GOT3 (cell line): ENCODE measurements at places on chromosomes 16 and 17.

DNA sequence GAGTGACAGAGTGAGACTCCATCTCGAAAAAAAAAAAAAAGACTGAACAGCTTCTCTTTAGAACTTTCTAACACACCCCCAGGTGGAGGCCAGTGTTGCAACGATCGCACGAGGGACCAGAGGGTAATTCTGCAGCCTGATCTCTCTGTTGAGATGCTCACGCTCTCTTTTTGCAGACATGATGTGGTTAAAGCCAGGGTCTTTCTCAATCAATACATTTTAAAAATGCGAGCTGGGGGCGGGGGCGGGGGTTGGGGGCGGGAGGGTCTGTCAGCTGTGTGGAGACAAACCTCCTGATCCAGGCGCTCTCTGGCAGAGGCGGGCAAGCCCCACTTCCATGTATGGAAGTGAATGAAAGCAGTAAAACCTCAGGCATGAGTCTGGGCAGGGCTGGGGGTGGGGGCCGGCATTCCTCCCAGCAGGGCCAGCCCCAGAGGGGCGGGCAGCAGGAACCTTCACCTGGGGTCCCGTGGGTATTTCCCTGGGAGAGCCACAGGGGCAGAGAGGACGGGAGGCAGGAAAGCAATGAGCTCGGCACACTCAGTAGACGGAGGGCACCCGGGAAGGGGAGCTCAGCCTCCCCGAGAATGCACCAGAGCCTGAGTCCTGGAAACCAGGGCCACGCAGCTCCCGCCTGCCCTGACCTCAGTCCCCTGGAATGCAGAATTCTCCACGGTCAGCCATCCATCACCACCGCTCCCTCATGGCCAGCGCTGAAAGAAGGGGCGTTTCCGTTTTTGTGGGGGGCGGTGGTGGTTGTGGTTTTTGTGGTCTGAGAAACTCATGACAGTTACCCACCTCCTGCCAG is 28.0 kb downstream of the NXN start:
- peak; percentile 65 for DNase-seq

DNA sequence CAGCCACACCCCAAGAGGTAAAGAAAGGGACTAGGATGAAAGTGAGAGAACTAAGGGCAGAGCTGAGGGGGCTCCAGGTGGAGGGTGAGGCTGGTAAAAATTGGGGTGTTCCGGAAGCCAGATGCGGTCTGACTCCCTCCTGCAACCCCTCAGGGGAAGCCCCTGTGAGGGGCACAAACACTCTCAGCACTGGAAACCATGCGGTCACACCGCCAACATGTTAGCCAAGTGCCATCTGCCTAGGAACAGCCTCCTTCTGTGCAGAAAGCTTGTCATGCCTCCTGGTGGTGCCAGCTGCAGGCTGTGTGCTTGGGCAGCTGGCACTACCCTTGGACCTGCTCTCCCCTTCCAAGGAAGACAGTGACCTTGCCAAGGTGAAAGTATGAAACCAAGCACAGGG is 83.5 kb upstream of the RPL38 start:
- DNase-seq = no peak

DNA sequence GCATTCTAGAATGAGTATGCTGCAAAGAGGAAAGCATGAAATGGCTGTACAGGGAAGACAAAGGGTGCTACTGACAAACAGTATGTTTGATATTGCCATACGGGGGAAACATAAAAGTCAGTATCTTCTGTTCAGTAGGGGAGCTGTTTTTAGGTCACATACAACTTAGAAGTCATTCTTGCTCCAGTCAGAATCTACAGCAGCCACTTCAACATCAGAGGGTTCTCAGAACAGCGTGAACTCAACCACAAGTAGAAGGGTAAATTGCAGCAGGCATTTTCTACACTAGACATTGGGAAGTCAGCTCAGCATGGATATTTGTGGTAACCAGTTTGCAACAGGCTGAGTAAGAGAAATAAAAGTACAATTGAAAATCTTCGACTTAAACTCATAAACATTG is 1241.8 kb upstream of the GOT2 start:
- DNase-seq = no peak

GRCh38 chr17:80002690-80003490 is 32.8 kb downstream of the TBC1D16 start:
- no peak for DNase-seq

DNA sequence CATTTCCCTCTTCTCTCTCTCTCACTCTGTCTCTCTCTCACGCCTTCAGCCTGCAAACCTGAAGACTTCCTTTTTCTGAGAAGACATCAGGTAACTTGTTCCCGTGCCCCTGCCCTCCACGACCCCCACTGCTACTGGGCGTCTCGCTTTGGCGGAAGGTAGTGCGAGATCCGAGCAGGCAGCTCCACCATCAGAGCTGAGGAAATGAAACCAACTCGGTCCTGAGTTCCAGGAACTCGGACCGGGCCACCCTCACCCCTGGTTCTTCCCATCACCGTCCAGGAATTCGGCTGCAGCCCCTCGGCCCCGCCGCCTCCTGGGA is 585 bp downstream of the MLKL start:
- DNase-seq = no peak

GRCh38 chr16:24534620-24535019 is 4.7 kb upstream of the RBBP6 start:
- DNase-seq = no peak

GRCh38 chr17:14940108-14940937 is 324.8 kb downstream of the PMP22 start:
- no peak for DNase-seq

GRCh38 chr17:76025294-76025693 is 1.8 kb downstream of the EVPL start:
- DNase-seq = no peak

DNA sequence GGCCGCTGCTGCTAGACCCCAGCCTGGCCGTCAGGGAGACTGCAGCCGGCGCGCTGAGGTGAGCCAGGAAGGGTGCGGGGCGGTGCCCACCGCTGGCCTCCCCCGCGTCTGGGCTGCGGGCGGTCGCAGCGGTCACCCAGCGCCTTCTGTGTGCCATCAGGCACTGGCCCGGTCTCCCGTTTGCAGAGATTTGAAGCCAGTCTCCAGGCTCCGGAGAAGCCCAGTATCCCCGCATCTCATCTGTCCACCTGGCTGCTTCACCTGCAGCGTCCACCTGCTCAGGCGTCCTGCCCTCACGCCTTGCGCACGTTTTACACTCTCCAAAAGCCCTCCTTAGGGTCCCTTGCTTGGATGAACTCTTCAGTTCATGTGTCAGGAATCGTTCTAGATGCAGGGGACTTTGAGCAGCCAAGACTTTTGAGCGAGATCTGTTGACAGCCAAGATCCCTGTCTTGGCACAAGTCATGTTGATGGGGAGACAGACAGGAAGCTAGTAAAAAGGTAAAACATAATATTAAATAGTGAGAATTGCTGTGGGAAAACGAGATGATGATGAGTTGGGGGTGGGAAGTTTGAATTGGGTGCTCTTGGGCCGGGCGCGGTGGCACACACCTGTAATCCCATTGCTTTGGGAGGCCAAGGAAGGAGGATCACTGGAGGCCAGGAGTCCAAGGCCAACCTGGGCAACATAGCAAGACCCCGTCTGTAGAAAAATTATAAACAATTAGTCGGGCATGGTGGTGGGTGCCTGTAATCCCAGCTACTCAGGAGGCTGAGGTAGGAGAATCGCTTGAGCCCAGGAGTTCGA is 916 bp downstream of the HEATR3 start:
- no peak for DNase-seq

GRCh38 chr16:77298418-77299360 is 99.5 kb downstream of the SYCE1L start:
- no peak for DNase-seq

DNA sequence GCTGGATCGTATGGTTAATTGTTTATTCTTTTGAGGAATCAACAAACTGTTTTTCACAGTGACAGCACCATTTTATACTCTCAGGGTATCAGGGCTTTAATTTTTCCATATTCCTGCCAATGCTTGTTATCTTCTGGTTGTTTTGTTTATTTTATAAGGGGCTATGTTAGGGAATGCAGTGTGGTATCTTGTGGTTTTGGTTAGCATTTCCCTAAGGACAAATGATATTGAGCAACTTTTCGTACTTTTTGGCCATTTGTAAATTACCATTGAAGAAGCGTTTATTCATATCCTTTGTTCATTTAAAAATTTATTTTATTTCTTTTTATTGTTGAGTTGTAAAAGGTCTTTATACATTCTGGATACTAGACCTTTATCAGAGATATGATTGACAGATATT is 322.0 kb upstream of the SALL1 start:
- DNase-seq = no peak

DNA sequence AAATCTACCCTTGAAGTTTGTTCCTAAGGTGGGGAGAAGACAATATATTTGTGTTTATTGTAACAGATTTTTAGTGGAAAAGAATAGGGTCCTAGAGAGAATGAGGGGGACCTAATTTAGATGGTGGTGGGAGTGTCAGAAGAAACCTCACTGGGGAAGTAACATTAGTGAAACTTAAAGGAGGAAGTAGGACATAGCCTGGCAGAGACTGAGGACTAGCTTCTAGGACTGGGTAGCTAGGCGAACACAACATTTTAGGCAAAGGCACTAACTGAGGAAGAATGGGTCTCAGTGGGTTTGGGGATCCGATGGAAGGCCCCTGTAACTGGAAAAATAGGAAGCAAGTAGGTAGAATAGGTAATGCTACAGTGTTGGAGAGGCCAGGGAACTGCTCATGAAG is 4.2 kb upstream of the ARL2BP start:
- DNase-seq = no peak
